D721Med (cell line): ENCODE measurements at places on chromosomes 2 and 18.

DNA sequence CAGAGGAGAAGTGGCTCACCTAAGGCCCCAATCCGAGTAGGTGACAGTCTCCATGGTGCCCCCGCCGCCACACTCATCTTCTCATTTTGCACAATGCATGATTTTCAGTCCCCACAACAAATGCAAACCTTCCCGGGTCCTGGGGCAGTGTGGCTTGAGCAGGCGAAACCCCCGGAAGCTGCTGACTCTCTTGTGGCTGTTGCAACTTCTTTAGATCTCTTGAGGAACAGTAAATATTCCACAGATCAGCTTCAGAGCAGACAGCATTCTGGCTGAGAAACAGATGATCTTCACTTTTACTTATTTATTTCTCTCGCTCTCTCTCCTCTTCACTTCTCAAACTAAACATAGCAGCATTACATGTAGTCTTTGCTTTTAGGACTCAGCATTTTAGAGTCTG is 51.9 kb downstream of the ASAP2 start:
- DNase-seq = no peak

DNA sequence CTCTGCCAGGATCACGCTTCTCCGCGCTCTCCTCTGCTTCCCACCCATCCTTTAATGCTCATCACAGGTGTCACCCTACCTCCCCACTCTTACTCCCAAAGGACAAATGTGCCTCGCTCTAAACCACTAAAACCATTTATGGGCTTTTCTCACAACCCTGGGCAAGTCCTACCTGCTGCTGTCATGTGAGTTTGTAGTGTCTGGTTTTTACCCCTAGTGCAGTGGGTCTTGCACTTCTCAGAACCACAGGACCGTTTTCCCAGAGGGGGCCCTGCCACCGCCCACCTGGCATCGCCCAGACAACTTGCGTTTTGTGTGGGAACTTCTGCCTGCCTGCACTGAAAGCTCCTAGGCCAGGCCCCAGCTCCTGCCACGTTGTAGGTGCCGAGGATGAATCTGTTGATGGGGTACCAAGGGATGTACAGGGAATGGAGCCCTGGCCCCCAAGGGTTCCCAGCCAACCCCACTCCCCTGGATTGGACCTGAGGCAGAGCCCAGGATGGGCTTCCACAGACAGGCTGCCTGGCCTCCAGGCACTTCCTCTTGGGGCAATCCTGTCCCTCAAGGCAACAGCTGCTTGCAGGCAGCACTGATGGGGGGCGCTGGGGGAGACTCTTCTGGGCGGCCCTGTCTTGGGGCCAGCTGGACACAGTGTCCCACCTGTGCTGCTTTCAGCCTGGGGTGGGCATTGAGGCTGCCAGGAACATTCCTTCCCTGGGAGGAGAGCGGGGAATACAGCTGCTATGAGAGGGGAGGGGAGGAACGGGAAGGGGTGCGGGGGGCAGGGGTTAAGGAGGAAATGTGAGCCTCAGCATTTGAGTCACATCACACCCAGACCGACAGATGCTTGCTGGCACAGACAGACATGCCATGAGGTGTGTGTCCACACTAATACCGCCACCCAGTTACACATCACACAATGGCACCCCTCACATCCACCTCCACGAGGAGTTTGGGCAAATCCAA is 176.3 kb downstream of the ZFP36L2 start:
- no peak for DNase-seq

GRCh38 chr2:239066597-239066996 is 218.7 kb downstream of the TWIST2 start:
- DNase-seq = no peak

DNA sequence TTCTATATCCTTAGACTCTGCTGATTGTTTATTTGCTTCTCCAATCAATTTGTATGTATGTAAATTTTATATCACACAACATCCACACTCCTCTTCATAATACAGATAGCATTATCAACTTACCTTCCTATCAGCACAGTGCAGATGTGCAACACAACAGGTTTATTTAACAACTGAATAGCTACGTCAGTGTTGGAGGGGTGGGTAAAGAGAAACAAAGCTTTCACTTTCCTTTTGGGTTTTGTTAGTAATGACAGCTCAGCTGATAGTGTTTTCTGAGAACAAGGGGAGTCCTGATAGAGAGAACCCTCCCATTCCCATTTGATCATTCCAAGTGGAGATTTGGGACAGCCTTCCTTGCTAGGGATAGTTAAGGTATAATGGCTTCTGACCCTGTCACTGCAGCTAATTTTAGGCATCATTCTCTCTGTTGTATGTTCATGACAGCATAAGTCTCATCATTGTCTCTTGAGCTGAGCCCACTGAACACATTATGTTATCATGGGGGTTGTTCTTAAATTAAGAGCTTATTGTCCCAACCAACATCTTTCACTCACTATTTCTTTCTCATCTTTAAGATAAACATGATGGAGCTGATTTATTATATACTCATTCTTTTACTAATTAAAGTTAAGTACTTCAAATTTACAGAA is 227.7 kb downstream of the GPD2 start:
- DNase-seq = no peak

DNA sequence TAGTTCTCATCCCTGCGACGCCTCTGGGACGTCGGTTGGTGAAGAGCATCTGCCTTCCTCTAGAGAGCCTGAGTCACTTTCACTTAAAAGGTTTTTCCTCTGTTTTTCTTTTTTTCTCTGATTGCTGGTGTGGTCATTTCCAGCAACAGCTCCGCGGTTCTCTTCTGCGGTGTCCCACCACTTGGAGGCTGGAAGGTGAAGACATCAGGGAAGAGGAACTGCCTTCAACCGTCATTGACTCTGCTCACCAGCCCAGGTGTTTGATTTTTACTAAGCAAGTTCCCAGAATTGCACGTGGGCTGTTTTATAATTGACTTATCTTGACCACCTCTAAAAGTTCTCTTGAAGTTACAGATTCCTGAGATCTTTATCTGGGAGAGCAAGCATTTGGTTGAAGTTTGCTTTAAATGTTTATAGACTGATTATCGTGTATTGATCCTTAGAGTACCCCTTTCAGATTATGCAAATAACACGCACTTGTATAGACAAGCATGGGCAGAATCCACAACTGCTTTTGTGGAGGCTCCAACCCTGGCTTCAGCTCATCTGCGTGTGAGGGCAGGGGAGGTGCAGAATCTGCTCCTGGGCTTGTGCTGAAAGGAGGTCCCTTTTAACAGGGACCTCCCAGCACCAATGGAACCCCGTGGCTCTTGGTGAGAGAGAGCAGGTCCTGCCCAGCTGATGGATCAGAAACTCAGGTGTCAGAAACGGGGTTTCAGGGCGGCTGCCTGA is 3.5 kb downstream of the CTDP1 start:
- DNase-seq = no peak

DNA sequence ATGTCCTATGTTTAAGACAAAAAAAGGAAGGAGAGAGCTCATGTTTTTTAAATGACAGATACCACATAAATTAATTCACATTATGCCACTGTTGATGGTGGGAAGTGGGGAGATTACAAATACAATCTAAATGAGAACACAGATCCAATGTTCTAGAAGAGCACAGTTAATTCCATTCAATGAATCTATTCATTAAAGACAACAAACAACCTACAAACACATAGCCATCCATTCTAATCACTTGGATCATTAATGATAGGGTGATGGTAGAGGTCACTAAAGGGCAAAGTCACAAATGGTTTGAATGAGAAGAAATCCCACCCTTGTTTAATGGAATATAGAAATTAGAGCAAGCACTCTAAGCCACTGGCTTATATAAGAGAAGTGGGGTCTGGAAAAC is 21.7 kb downstream of the HNRNPA3 start:
- DNase-seq = no peak

DNA sequence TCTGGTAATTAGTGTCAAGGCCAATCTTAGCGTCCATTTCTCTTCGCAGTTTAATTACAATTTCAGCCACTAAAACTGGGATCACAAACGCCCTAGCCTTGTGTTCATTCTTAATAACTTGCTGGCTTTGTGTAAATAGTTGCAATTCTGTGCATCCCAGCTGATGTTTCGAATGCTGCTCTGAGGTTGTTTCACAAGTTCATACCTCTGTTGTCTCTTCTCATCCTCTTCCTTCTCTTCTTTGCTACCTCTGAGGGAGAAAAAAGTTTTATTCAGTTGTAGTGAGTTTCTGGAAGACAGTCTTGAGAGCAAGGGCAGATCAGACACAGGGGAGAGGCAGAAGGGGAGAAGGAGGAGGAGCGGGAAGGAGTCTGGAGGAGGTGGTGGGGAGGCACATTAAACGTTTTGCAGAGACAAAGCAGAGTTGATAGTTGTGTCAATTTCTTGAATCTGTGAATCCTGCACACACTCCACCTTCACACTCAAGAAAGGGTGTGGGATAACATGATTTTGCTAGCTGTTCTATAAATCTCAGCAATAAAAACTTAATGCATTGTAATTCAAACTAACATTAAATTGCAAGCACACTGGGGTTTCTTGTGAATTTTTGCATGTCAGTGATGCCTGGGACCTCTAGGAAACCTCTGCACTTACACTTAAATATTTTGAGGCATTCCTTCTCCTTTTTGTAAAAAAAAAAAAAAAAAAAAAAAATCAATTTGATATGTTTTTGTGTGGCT is 6.8 kb downstream of the MEIS1 start:
- no peak for DNase-seq

GRCh38 chr2:26488463-26489212 is 10.7 kb upstream of the OTOF start:
- DNase-seq = no peak

- no peak for DNase-seq
Observed at GRCh38 chr2:181095486-181095885, 115.1 kb downstream of the UBE2E3 start.

DNA sequence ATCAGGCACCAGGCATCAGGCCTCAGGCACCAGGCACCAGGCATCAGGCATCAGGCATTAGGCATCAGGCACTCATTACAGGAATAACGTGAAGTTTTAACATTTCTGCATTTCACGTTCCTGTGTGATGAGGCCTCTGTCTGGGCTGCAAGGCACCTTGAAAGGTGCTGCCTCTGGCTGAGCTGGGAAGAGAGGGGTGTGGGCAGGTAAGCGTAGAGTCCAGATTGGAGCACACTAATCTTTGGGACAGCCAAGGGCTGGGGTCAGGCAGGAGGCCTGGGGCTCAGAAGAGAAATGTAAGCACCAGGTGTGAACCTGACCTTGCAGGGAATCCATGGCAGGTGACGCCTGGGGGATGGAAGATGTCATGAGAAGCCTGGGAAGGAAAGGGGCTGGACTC is 25.3 kb upstream of the SNTG2 start:
- DNase-seq = no peak

- no peak for DNase-seq
Observed at GRCh38 chr2:110969696-110970095, 151.0 kb upstream of the BCL2L11 start.

GRCh38 chr2:240353086-240353798 is 82.2 kb upstream of the GPC1 start:
- no peak for DNase-seq

DNA sequence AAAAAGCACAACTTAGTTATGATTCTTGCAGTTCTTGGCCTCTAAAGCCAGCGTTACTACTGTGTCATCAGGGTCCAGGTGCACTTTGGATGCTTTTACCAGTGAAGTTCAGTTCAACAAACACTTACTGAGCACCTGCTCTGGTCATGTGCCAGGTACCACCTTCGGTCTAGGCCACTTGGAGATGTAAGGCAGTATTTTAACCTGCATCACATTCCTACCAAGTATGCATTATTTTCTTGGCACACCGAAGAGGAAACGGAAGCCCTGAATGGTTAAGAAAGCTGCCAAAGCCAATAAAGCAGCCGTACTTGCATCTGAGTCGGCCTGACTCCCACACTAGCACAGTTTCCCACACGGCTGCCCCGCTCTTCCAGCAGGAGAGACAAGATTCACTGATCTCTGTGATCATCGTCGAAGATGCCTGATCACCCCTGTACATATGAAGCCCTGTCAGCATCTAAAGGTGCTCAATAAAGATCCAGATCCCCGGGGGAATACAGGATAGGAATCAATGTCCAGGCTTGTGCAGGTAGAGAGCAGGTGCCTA is 427.1 kb downstream of the EIPR1 start:
- DNase-seq = no peak

DNA sequence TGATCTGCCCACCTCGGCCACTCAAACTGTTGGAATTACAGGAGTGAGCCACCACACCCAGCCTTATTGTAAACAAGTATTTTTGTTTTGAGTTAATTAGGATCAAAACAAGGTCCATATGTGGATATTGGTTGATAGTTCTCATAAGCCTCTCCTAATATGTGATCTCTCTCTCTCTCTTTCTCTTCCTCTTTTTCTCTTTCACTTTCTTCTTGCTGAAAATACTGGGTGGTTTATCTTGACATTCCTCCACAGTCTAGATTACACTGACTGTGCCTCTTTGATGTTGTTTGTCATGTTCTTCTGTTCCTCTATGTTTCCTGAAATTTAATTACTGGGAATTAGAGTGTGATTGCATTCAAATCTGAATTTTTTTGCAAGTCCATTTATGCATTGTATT is 547.5 kb upstream of the NRXN1 start:
- DNase-seq = no peak

GRCh38 chr2:193469251-193469650 is 1274.5 kb upstream of the TMEFF2 start:
- no peak for DNase-seq

GRCh38 chr2:175575346-175576258 is 394.1 kb upstream of the ATP5MC3 start:
- no peak for DNase-seq

- no peak for DNase-seq
Observed at GRCh38 chr2:85605406-85606115, 3.1 kb upstream of the TMEM150A start.

DNA sequence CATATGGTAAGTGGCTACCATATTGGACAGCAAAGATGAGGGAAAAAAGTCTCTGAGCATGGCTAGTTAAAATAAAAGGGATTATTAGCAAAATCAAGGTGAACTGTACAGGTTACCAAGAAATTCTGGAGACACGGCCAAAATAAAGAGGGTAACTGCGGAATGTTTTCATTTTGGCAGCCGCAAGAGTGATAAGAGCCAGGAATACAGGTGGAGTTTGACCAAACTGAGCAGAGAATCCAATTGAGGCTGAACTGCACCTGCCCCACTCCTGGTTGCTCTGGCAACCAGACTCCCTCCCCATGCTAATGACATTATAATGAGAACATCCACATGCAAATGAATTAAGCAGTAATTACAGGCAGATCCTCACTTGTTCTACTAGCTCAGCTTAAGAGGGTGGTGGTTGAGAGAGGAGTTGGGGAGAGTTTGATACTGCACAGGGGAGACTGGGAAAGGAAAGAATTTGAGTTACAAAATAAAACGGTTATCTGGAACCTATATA is 18.8 kb upstream of the EPHA4 start:
- no peak for DNase-seq

GRCh38 chr2:32564417-32565035 is 63.3 kb upstream of the TTC27 start:
- no peak for DNase-seq

- DNase-seq = no peak
Observed at GRCh38 chr2:136323195-136323594, 205.2 kb upstream of the CXCR4 start.

GRCh38 chr2:8527676-8528075 is 154.2 kb upstream of the ID2 start:
- no peak for DNase-seq
